ENCODE measurements at places on chromosomes 3 and 15.

DNA sequence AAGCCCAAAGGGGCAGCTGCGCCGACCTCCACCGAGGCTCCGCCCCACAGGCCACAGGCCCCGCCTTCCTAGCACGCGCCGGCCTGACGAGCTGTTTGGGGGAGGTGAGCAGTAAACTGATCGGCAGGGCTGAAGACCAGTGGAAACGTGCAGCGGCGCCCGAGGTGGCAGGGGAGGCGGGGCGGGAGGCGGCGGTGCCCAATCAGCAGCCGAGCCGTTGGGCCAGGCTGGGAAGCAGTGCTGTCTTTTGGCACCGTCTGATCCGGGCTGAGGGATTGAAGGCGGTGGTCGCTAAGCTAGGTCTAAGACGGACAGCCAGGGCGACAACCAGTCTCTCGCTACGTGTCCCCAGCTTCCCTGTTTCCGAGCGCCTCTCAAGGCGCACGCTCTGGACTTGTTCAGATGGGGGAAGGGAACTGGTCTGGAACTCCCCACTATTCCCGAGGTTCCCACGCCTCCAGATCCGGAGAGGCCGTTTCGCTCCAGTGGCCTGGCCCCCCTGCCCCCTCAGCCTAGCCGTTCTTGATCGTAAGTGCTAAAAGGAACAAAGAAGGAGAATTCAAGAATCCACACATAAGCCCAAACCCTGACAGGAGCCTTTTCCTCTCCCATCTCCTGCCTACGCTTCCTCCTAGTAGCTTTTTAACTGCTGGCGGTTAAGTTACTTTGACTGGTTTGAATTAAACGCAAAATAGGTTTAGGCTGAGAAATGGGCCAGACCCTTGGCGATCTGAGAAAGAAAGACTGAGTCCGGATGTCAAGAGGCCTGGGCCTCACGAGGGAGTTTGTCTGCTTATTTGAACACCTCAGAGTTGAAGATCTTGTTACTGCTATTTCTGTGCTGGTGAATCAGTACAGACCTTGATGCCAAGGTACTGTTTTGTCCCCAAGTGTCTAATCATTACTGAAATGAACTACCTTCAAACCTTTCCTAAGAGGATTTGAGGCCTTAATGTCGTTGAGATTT, at the start of gene FMN1:
FMN1 (minus strand) TSS at position 11 of the 967 bp plus-strand sequence. CDS start 39,800 bp downstream, outside the sequence.
- DNase-seq = peak; percentile 85

GRCh38 chr3:12585970-12586369, 29.1 kb downstream of the MKRN2 start:
- no peak for DNase-seq

DNA sequence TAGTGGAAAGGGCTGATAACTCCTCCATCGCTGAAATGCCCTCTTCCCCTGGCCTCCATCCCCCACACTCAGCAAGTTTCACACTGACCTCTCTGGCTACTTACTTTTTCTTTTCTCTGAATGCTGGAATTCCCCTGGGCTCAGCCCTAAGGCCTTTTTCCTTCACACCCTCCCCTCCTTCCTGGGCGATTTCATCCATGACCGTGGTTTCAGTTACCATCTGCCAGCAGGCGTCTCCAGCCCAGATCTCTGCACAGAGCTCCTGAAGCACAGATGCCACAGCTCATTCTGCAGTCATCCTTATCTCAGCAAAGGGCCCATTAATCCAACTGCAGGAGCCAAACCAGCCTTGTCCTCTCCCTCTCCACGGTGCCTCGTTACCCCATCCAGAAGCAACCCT, 114.0 kb downstream of the RFTN1 start:
- no peak for DNase-seq

- no peak for DNase-seq
Measured at GRCh38 chr3:172624999-172625398, 85.9 kb downstream of the NCEH1 start.

GRCh38 chr3:117962750-117963149, 1071.9 kb downstream of the IGSF11 start:
- DNase-seq = no peak

- DNase-seq = no peak
Measured at GRCh38 chr3:106403371-106404145, 534.7 kb upstream of the CBLB start.

DNA sequence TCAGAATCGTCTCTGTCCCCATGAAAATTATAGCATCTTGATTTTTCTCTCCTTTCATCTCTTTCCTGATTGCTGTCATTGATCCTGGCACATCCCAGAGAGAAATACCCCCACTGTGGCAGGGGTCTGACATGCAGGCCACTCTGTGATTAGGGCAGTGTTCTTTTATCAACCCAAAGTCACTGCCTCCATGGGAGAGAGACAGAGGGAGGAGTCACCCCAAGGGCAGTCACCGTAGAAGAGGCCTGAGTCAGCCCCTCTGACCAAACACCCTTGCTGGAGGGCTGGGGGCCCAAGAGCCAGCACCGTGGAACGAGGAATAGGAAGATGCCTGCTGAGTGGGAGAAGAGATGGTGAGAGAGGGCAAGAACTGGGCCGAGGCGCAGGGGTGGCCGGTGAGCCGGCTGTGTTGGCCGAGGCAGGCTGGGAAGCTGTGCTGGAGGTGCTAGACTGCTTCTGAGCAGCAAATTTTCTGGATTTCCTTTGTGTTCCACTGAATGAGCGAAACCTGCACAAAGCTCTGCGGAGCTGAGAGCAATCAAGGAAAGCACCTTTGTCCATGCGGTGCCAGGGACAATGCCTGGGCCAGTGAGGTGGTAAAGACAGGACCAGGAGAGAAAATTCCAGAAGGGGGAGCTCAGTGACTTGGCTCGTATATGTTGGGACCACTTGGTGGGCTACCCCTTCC, 103.8 kb downstream of the ADCY5 start:
- no peak for DNase-seq

GRCh38 chr3:184233127-184233843, 3.9 kb downstream of the VWA5B2 start:
- no peak for DNase-seq

DNA sequence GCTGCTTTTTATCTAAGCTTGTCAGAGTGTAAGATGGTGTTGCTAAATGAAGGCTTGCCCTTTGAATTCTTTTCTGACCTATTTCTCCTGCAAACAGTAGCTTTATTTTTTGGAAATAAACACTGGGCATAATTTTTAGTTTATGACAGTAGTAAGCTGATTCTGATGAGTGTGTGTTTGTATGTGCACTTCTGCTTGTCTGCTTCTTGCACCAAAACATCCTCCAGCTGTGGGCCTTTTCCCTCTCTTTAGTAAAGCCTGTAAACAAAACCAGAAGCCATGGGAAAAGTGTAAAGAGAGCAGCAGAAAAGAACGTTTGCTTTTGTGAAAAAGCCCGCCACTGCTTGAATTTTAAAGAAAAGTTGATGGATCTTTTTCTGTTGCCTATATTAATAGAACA, 136.4 kb upstream of the IL12A start:
- no peak for DNase-seq

- DNase-seq = no peak
Measured at GRCh38 chr3:107574650-107575049, 51.9 kb downstream of the BBX start.

DNA sequence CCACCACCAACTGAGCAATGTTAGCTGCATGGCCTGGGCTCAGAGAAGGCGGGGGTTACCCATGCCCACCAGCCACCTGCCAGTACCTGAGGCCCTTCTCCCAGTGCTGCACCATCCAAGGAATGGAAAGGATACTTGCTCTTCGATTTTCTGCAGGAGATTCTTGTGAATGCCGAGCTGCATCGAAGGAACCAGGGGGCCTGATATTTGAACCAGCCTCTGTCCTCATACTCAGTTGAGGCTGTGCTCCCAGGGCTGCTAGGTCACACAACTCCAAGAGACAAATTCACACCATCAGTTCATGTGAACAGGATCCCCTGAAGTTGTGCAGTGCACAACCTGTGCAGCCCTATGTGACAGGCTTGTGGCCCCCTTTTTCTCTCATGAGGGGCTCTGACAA, 18.0 kb downstream of the PLA2G4F start:
- DNase-seq = no peak

GRCh38 chr3:195715134-195715533, 5.6 kb upstream of the MUC20 start:
- no peak for DNase-seq

DNA sequence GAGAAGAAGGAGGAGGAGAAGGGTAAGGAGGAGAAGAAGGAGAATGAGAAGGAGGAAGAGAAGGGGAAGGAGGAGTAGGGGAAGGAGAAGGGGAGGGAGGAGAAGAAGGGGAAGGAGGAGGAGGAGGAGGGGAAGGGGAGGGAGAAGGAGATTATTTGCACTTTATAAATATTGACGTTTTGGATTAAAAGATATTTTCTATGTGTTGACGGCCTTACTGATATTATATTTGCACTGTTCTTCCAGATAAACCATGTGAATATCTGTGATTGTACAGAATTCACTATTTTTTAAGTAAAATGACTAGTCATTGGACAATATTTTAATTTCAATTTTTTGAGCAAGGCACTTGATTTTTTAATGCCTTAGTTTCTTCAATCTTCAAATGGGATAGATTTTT, 310.5 kb upstream of the DNAJC19 start:
- DNase-seq = no peak

DNA sequence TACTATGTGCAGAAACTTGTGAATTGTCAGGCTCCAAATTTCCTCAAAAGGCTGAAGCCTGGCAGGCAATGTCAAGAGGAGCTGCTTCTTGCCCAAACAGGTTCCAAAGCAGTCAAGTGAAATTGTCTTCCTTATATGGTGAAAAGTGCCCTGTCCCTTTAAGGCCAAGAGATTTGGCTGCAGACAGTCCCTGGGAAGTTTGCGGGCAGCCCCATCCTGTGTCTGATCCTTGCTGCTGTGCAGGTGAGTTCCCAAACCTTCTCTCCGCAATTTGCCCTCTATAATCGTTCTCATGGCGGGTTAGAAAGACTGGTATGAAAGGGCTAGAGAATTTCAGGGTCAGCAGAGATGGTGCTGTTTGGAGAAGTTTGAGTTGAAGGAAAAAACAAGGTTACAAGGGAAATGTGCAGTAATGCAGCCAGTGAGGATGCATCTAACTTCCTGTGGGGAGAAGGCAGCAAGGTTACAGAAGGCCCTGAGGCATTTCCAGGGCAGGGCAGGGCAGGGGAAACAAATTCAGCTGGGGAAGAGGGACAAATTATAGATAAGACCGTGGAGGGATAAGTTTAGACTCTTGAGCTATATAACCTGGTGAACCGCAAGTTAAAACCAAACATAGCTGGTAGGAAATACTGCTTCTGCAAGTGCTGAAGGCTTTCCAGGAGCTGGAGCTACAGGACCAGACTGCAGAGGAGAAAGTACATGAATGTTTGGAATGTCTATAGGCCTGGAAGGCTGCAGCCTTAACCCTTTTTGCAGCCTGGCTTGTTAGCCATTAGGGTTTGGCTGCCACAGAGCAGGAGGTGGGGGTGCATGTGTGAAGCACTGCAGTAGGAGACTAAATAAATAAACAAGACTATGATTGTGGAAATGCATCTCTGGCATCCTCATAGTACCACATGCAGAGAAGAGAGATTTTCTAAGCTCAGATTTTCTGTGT, 256.2 kb upstream of the IL12A start:
- no peak for DNase-seq

DNA sequence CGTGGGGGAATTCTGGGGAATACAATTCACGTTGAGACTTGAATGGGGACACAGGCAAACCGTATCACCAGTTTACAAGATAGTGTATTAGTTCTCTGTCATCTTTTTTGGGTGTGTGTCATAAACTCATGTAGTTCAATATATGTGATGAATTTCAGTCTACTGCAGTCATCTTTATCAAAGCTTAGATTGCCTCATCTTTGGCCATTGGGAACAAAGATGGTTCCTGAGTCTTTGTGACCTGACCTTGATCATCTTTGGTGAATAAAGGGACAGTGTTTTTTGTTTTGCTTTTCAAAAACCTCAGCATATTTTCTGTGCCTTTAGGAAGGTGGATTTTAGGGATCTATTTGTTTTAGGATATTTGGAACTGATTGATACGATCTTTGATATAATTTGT, 23.3 kb downstream of the LRCH3 start:
- no peak for DNase-seq

DNA sequence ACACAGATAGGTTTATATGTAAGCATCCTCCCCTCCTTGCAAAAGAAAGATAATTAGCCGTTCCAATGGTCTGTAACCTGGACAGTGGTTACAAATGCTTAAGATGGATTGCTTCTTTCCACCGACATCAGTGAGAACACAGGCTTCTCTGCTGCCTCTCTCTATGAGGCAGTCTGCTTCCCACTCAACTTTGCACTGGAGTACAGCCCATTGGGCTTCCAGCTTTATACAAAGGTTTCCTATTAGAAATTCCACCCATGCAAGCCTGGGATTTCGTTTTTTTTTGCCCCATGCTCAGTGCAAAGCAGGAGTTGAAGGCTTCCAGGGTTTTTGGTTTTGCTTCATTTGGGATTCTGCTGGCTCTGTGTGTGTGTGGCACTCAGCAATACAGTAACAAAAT, 47.3 kb upstream of the C3orf22 start:
- DNase-seq = no peak

GRCh38 chr3:14730703-14731382, 55.9 kb downstream of the C3orf20 start:
- DNase-seq = no peak

- DNase-seq = no peak
Measured at GRCh38 chr15:83108266-83109219, 1.1 kb downstream of the TM6SF1 start.

- DNase-seq = no peak
Measured at GRCh38 chr15:39657181-39657580, 76.3 kb downstream of the THBS1 start.

- DNase-seq = no peak
Measured at GRCh38 chr3:66470285-66470684, 30.5 kb downstream of the LRIG1 start.

- DNase-seq = no peak
Measured at GRCh38 chr3:57436195-57436761, 107.9 kb downstream of the DNAH12 start.

DNA sequence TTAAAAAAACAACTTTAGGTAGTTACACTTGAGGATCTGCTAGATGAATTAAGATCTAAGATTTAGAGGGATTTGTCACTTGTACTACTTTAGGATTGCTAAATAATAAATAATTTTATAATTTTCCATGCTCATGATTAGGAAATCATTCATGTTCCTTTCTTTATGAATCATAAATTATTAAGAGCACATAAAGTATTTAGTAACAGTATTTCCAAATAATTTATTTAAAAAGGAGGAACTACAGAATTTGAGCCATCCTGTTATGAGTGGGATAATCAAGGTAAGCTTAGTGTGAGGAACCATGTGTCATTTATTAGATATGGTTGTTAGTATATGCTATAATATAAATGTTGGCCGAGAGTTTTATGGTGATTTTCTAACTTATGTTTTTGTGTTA, 37.5 kb upstream of the C3orf38 start:
- DNase-seq = no peak

GRCh38 chr3:41338276-41338675, 139.0 kb downstream of the CTNNB1 start:
- no peak for DNase-seq
